Stimulated activated CD4-positive, alpha-beta T cell treated with anti-CD3 and anti-CD28 coated beads, TNF-alpha, amount 100 ng/mL, for 1 hour (primary cell): ENCODE measurements at places on chromosomes 6 and 20.

DNA sequence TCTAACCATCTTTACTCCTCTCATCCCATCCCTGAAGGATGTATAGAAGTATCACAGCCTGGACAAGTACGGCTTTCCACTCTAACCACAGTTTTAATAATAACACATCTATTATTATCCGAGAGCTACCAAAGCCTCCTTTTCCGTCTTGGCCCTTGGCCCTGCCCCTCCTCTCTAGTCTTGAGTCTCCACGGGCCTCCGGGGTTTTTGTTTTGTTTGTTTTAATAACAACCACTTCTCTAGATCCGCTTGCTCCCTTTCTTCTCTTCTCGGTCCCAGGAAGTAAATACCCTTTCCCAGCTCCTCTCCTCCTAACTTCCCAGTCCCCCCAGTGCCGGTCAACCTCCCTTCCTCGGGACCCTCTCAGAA, 661 bp downstream of the LCA5 start:
- DNase-seq, result no peak

GRCh38 chr6:43246301-43247113, 3.2 kb downstream of the TTBK1 start:
- DNase-seq, result no peak

- DNase-seq, result no peak
Measured at GRCh38 chr6:63814459-63814858, 178.9 kb downstream of the PHF3 start.

DNA sequence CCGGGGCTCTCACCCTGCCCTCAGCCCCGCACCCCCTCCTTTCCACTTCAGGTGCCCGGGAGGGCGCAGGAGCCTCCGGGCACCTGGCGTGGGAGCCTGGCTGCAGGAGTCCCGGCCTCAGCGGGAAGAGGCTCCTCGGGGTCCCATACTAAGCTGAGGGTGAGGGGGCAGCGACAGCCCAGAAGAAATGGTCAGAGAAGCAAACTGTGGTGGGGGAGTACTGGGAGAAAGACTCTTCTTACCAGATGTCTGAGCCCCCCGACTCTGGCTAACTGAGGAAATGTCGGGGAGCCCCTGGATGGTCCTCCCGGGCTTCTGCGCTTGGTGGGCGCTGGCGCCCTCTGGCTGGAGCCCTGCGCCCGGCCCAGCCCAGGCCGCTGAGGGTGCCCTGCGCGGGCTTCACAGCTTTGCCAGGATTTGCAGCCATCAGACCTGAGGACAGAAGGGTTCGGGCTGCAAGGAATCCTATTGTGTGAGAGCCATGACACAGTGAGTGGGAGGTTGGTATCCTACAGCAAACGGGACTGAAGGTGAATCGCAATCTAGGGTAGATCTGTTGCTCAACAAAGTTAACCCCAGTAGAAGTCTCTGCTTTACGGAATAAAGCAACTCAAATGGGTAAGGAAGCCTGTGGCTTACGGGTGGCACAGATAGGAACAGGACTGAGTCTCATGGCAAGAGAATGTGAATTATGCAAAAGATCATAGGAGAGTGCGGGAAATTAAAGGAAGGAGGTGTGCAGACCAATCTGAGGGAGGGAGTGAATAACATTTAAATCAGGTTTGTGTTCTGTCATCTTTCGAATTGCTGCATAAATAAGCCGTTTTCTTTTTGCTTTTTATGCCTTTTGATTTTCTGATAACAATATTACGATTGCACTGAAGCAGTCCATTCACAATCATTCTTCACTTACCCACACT, 639 bp upstream of the RCAN2 start:
- no peak for DNase-seq

DNA sequence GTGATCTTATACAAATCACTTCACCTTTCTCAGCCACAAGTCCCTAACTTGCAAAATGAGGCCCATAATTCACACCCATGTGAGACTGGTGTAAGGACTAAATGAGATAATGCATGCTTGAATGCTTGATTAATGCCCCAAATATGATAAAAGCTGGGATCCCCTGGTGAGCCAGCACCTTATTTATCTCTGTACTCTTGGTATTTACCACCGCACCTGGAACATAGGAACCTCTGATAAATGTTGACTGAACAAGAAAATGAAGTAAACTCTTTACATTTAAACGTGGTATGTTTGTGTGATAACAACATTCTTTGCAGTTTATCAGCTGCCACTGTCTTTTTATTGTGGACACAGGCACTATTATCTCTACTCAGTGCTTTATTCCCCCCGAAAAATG, 2.5 kb upstream of the APOBEC2 start:
- DNase-seq, result no peak

GRCh38 chr6:3165631-3166534, 8.5 kb upstream of the TUBB2A start:
- DNase-seq, result no peak

DNA sequence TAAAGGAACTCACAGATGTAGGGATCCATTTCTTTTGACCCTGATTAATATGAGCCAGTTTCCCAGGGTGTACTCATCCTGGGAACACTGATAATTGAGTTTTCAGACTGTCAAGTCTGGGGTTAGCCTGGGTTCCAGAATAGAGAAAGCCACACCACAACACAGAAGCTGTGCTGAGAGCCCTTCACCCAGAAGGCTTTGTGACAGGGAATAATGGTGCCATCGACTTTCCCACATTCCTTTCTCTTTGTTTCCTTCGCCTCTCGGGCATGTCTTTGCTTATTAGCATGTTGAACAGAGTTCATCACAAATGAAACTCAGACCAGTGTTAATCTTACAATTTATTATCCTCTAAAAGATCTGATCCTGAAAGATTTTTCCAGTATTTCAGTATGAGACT, 95.0 kb downstream of the TCP11 start:
- no peak for DNase-seq

DNA sequence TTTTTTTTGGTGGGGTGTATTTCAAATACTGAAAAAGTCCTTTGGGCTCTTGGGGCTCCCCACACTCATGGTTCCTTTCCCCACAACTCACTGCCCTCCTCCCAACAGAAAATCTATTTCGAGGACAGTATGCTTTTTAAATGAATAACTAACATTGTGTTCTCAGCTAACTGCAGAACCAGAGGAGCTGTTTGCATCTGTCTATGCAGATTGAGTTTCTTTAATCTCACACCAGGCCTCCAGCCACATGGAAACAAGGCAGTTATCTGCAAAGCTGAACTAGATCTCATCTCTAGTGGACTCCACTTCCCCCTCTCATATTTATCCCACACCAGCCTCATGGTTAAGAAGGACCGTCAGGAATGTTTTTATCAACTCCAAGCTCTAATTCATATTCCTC, 955.1 kb downstream of the KIF16B start:
- no peak for DNase-seq

- DNase-seq, result no peak
Measured at GRCh38 chr6:155222506-155222905, 41.3 kb upstream of the CLDN20 start.

GRCh38 chr20:25549843-25550477, 35.4 kb downstream of the NINL start:
- DNase-seq, result no peak

DNA sequence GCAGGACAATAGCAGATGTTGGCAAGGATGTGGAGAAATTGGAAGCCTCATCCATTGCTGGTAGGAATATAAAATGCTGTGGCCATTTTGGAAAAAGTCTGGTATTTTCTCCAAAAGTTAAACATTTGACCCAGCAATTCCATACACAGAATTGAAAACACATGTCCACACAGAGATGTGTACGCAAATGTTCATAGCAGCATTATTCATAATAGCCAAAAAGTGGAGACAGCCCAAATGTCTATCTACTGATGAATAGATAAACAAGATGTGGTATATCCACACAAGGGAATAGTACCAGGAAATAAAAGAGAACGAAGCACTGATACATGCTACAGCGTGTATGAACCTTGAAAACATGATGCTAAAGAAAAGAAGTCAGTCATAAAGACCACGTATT, 40.5 kb downstream of the CFAP61 start:
- no peak for DNase-seq

- no peak for DNase-seq
Measured at GRCh38 chr20:31679357-31680285, 41.9 kb downstream of the COX4I2 start.

DNA sequence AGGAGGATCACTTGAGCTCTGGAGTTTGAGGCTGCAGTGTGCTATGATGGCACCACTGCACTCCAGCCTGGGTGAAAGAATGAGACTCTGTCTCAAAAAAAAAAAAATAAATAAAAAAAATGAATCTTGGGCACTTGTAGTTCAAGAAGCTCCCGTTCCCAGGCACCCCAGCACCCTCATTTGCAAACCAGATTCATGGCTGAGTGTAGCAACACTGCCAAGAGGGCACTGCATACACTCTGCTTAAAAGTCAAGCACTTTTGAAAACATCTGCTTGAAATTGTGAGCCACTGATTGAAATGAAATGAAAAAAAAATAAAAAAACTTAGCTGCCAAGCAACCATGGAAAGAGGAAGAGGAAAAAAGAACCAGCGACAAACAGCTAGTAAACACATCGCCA, 124.7 kb upstream of the SASH1 start:
- no peak for DNase-seq

GRCh38 chr6:142567461-142567860, 265.7 kb downstream of the ADGRG6 start:
- DNase-seq, result no peak

DNA sequence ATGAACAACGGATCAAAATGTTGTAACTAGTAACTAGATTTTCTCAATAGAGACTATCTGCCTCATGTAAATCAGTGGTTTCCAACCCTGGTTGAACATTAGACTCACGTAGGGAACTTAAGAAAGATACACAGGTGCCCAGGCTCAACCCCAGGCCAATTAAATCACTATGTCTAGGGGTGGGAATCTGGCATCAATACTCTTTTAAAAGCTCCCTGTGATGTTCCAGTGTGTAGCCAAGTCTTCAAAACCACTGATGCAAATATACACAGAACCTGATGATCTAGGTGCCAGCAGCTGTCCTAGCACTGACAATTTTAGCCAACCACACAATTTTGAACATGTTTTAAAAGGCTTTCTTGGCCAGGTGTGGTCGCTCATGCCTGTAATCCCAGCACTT, 128.7 kb downstream of the TBC1D32 start:
- no peak for DNase-seq

DNA sequence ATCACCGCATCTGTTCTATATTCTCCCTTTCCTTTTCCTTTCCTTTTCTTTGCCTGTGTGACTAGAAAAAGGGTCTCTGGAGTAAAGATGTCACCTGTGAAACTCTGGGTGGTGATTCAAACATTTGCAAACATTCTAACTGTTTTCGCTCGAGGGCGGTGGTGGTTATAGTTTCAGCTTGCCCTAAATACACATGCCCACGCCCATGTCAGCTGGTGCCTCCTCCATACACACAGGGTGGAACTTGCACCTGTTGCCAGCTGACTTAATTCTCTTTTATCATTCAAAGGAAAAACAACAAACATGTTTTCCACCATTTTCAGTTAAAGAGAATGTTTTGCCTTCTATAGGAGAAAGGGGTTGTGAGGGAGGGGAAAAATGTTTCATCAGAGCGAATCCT, 381.9 kb upstream of the ARID1B start:
- DNase-seq, result no peak

GRCh38 chr6:160027931-160028330, 59.0 kb downstream of the IGF2R start:
- DNase-seq, result no peak

- DNase-seq, result no peak
Measured at GRCh38 chr20:15992564-15992963, 580.7 kb downstream of the KIF16B start.

DNA sequence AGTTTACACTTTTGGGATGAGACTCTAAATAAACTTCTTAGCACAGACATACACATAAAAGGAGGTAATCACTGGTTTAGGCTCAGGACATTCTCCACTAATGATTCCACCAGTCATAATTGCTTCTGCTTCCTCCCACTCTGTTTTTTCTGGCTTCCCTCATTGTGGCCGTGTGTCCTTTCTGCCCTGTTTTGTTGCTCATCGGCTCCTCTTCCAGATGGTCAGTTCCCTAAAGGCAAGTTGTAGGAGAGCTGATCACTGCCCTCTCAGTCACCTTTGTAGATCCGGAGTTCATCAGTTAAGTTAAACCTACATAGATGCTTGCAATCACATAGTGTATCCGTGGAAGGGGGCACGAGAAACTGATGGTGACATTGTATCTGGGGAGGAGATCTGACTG, 200.5 kb upstream of the ARG1 start:
- DNase-seq, result no peak

- DNase-seq, result no peak
Measured at GRCh38 chr6:3325210-3325609, 66.5 kb downstream of the PSMG4 start.

DNA sequence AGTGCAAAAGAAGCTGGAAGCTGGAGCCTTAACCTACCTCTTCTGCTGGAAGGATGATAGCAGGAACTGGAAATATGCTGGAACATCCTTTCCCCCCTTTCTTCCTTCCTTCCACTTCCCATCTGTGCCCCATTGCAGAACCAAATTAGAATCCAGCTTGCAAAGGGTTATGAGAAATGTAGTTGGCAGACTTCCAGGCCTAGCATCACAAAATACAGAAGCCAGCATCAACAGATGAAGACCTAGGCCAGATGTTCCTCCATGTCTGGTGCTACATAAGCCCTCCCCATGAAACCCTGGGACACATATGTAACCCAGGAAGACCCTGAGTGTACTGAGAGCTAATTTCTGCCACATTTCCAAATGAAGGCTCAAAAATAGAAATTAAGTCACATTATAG, 40.0 kb upstream of the TFAP2B start:
- DNase-seq, result no peak

DNA sequence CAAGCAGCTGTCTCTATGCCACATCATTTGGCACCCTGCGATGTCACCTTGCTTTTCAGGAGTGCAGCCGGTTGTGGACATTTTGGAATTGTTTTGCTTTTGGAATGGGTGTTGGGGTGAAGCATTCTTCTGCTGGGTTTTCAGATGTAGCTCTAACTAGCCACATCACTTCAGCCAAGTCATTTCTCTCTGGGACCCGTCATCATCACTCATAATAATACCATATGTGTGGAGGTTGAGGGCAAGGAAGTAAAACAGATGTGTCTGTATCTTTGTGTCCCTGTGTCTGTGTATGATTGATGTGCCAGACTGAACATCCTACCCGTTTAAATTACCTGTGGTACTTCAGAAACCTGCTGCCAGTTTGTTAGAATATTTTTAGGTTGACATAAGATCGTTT, 49.5 kb upstream of the TULP4 start:
- DNase-seq, result no peak

- no peak for DNase-seq
Measured at GRCh38 chr6:154403788-154404187, 47.2 kb upstream of the IPCEF1 start.

GRCh38 chr20:59688999-59689398, 84.7 kb downstream of the PHACTR3 start:
- DNase-seq, result no peak

DNA sequence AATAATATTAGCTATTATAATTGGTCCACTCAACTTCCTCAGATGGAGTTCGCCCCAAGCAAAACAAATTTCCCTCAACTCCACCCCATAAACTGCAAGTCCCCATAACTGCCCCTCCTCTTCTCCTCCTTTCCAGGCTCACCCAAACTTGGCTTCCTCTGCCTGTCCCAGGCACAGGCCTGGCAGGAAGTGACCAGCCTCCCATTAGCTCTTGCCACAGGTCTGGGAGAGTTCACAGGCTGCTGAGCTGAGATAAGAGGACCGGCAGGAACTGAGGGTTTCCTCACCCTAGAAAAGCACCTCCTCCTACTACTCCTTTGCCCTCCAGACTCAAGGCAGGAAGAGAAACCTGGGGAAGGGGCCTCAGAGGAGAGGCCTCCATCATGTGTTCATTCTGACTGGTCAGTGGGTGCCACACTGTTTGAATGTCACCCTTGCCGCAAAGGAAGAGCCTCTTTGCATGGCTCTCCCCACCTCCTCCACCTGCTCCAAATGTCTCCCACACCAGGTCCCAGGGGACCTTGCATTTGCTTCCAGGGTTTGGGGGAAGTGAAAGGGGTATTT, 24.5 kb upstream of the SMIM29 start:
- no peak for DNase-seq
